ENCODE measurements at places on chromosomes 12 and 14. TPM values are rescaled to one million over a fixed set of nuclear protein-coding genes. Genes with fewer than 3 reads are reported as not detected.

The TMEM119 gene
- total RNA-seq = not detected

The ASPG gene
- not detected for total RNA-seq

The PLEKHD1 gene
- total RNA-seq = 1.2 TPM

DNA sequence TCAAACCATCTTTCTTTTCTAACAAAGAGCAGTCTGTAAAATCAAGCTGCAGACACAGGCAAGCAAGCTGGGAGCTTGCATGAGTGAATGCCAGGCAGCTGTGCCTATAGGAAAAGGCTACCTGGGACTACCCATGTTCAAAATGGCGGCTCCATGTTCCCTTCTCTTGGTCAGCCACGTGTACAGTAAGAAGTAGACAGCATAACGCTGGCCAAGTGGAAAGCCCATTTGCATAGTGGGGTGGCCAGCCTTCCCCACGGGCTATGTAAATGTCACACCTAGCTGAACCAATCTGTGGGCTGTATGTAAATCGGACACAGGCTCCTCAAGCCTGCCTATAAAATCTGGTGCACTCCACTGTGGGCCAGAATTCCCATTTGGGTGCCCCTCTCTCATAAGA lies 117.1 kb downstream of the SYT10 start:
- DNase-seq = no peak
- H3K27ac ChIP-seq = no peak overlapping the region
- no peaks in the 10 kb centered on the region for H3K4me1 ChIP-seq

- peaks cover 6% of the 10 kb centered on the region for H3K4me1 ChIP-seq
- no peak overlapping the region for H3K4me3 ChIP-seq
- peak; percentile 29 for DNase-seq
- H3K27me3 ChIP-seq = no peaks in the 10 kb centered on the region
- H3K27ac ChIP-seq = no peak overlapping the region
- H3K36me3 ChIP-seq = no peaks in the 10 kb centered on the region
Measured at GRCh38 chr12:29796823-29797263, 13.1 kb upstream of the TMTC1 start.

DNA sequence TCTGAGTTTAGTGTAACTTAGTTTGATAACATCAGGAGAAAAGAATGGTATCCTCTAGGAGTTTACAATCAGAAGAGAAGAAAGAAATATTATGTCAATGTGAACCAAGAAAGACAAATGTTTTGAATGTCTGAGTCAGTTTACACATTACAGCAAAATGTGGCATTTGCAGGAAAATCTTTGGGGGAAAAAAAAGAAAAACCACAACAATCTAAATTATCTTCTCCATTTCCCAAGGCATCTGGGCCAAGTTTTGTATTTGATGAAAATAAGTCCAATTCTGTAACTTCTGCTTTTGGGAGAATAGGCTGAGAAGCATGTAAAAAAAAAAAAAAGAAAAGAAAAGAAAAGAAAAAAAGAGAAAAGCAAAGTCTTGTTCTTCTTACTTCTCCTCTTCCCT lies 58.8 kb upstream of the FLRT2 start:
- H3K27ac ChIP-seq = no peak overlapping the region
- H3K4me3 ChIP-seq = no peak overlapping the region
- H3K27me3 ChIP-seq = no peaks in the 10 kb centered on the region

DNA sequence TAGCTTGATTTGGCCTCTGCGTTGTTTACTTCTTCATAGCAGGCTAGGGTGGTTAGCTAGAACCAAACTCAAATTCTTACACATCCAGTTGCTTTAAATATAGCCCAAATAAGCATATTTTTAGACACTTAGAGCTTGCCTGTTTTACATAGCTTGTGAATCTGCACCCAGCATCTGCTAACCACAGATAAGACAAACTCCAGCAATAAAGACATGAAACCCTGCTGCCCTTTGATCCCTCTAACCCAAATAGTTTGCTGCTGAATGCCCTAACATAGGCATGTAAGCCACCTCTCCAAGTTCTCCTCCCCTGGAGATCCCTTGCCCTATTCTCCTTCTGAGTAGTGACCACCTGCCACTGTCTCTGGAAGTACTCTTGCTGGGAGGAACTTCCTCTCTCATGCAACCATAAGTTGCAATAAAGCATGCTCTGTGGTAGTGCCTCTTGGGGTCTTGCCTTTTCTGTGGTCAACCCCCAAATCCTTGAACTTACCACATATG lies 185.6 kb downstream of the TMEM117 start:
- H3K36me3 ChIP-seq = no peaks in the 10 kb centered on the region
- H3K4me1 ChIP-seq = no peaks in the 10 kb centered on the region
- H3K27ac ChIP-seq = no peak overlapping the region
- H3K4me3 ChIP-seq = no peak overlapping the region

- H3K4me1 ChIP-seq = peaks cover 57% of the 10 kb centered on the region
- H3K27me3 ChIP-seq = no peaks in the 10 kb centered on the region
- DNase-seq = no peak
- H3K4me3 ChIP-seq = no peak overlapping the region
- peak overlapping the region; percentile 85 for H3K27ac ChIP-seq
Measured at GRCh38 chr12:96048393-96048969, 13.1 kb upstream of the LTA4H start.

- H3K36me3 ChIP-seq = no peaks in the 10 kb centered on the region
- H3K27me3 ChIP-seq = no peaks in the 10 kb centered on the region
- peak overlapping the region; percentile 36 for H3K27ac ChIP-seq
Measured at GRCh38 chr12:64639466-64639865, 29.2 kb downstream of the RASSF3 start.
